A549 treated with ZK216348 at 1 μM for 4 hours (cell line): ENCODE measurements at places on chromosomes 1 and 21. TPM values are rescaled to one million over a fixed set of nuclear protein-coding genes. Genes with fewer than 3 reads are reported as not detected.

Gene CA14
- total RNA-seq: not detected in 5 replicates

Gene JAM2
- not detected in 5 replicates for total RNA-seq

Gene LRRIQ3
- total RNA-seq: 0.59 to 0.82 TPM (median 0.69 TPM) in 5 replicates

Gene CELA3B
- not detected in 5 replicates for total RNA-seq

Gene IL10RB
- 14.8 to 20.6 TPM (median 18.7 TPM) in 5 replicates for total RNA-seq

Gene ERO1B
- 1.6 to 4.8 TPM (median 2.8 TPM) in 5 replicates for total RNA-seq

Gene RNF115
- 11.1 to 12.5 TPM (median 12.1 TPM) in 5 replicates for total RNA-seq

Gene CD58
- total RNA-seq: 11.7 to 24.1 TPM (median 21.9 TPM) in 5 replicates

Gene TRPM2
- 4.8 to 9.0 TPM (median 8.0 TPM) in 5 replicates for total RNA-seq

Gene GUCA2A
- total RNA-seq: not detected in 5 replicates

Gene SLAMF8
- 0.11 to 0.12 TPM in 2 of 5 replicates, not detected in the others for total RNA-seq

Gene SPRR1B
- not detected in 5 replicates for total RNA-seq

Gene SIPA1L2
- 6.5 to 7.5 TPM (median 6.9 TPM) in 5 replicates for total RNA-seq

Gene UBXN10
- total RNA-seq: not detected in 5 replicates

Gene RPTN
- 0.07 TPM in 1 of 5 replicates, not detected in the others for total RNA-seq

Gene MCOLN2
- total RNA-seq: 1.7 to 2.4 TPM (median 2.2 TPM) in 5 replicates

Gene BMP8B
- 3.7 to 5.4 TPM (median 4.5 TPM) in 5 replicates for total RNA-seq

Gene KCNQ4
- 0.19 to 0.33 TPM (median 0.25 TPM) in 5 replicates for total RNA-seq

Gene CLDN8
- not detected in 5 replicates for total RNA-seq

Gene NHLH1
- 0.34 to 0.79 TPM (median 0.47 TPM) in 5 replicates for total RNA-seq

Gene RSPH1
- total RNA-seq: 0.34 to 1.3 TPM (median 0.67 TPM) in 5 replicates

Gene IL23R
- total RNA-seq: not detected in 5 replicates

Gene RHOU
- total RNA-seq: 4.3 to 8.4 TPM (median 7.6 TPM) in 5 replicates

Gene KRTAP11-1
- total RNA-seq: not detected in 5 replicates

Gene SLAMF9
- total RNA-seq: 0.19 to 0.75 TPM (median 0.39 TPM) in 4 of 5 replicates, not detected in the other

Gene TMEM54
- 18.7 to 46.8 TPM (median 46.0 TPM) in 5 replicates for total RNA-seq

Gene AQP10
- total RNA-seq: not detected in 5 replicates

Gene CIART
- 0.88 to 1.6 TPM (median 1.1 TPM) in 5 replicates for total RNA-seq

Gene AUNIP
- 7.1 to 10.4 TPM (median 8.3 TPM) in 5 replicates for total RNA-seq

Gene RUNX1
- total RNA-seq: 6.5 to 11.3 TPM (median 8.6 TPM) in 5 replicates

Gene SAMSN1
- not detected in 5 replicates for total RNA-seq

Gene AIRE
- total RNA-seq: not detected in 5 replicates
